ENCODE measurements at places on chromosomes 3 and 15.
A peak's percentile ranks its signal among the peaks of the same experiment; 100 is the strongest.

- no peak for DNase-seq
Observed at GRCh38 chr3:111737706-111738086, 121.4 kb upstream of the PHLDB2 start.

DNA sequence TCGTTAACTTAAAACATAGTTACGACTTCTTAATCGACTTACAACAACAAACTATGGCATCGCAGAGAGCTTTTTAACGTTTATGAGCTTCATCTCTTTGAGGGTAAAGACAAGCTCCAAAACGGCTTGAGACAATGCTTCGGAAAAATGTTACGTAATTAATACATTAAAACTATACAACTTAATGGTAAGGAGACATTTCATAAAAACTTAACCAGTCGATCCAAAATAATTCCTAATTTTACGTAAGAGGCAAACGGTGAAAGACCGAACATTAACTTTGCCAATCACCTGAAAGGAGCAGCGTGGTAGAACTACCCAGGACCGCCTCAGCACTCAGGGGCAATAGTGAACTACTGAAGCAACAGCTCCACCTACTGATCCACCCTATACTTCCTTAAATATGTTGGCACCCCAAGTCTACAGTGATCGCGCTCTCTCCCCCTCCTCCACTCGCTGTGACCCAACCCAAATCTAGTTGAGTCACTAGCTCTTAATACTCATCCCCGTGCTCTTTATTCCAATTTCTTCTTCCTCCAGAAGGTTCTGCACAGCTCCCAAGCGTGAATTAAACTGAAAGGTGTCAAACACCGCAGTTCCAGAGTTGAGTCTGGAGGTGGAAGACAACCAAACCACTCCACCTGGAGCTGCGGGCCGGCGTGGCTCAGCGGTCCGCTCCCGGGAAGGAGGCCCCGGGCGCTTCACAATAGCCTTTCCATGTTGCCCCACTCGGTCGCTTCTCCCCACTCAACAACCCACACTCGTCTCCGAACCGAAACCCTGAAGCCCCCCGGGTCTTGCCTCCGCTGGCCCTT, 901 bp downstream of the NAA50 start:
- peak; percentile 85 for DNase-seq

GRCh38 chr3:185939721-185940120, 1.9 kb upstream of the TRA2B start:
- DNase-seq = no peak

DNA sequence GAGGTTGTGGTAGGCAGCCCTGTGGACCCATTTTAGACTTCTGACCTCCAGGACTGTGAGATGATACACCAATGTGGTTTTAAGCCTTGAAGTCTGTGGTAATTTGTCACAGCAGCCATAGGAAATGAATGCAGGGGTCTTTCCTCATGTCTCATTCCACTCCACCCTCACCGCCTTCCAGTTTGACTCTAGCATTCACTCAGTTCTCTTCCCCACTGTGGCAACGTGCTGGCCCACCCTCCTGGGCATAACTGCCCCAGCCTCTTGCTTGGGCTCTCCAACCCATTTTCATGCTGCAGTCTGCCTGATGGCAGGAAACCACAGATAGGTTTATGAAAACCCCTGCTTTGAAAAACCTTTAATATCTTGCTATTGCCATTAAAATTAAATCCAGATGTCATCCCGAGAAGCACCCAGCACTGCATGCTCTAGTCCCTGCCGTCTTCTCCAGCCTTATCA, 7.3 kb upstream of the TRNT1 start:
- peak; percentile 8 for DNase-seq

- no peak for DNase-seq
Observed at GRCh38 chr3:170529346-170529745, 56.5 kb downstream of the SLC7A14 start.

DNA sequence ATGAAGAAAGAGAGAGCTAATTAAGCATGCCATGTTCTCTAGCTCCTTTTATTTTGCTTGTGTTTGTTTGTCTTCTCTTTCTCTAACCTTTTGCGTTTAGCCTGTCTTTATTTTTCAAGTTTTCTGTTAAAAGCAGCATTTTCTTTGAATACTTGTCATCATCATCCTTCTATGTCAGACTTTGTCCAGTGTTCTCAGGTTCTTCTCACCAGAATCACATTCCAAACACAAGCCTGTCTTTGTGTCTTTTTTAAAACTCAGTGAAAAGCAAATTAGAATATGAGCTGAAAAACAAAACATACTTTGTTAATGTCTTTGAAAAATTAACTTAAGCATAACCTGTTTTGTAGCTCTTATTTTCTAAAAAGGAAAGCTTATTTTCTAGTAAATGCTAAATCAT, 62.4 kb downstream of the LEKR1 start:
- DNase-seq = no peak

GRCh38 chr3:142366434-142366833, 81.4 kb downstream of the XRN1 start:
- DNase-seq = no peak

GRCh38 chr3:151327571-151328198, 1.7 kb downstream of the P2RY13 start:
- no peak for DNase-seq

- peak; percentile 68 for DNase-seq
Observed at GRCh38 chr15:80234883-80235282, 17.1 kb downstream of the CTXND1 start.

DNA sequence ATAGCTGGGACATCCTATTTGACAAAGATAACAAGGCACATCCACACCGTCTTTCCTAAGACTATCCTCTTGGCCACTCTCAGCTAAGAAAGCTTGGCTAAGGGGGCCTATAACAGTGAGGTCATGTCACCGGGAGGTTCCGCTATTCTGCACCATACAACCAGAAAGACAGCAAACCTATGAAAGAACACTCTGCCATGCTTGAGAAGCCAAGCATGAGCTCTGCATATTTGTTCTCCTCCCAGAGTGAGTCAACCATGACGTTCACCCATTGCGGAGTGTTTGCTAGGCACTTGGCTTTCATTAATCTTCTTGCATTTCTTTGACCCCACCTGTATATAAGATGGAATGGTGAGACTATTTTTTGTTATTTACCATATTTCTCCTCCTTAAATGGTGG, 141.2 kb downstream of the GMNC start:
- no peak for DNase-seq
